Stimulated activated CD4-positive, alpha-beta T cell treated with anti-CD3 and anti-CD28 coated beads, Interleukin-1b, Interleukin-23, amount 100 ng/mL, for 1 hour (primary cell): ENCODE measurements at places on chromosomes 12 and 14.

DNA sequence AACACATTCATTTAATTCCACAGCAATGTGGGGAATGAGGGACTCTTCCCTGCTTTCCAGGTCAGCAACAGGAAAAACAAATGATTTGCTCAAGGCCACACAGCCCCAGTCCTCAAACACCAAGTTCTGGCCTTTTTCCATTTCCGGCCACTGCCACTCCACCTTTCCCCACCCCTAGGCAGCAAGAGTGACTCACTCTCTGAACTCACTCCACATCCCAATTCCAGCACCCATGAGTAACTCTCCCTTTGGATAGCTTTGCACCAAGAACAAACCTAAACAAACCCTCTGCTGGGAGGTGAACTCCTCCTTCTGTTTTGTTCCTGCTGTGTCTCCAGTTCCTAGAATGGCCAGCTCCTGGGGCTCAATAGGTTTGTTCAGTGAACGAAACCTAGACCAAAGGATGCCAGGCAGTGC, 30.4 kb upstream of the PLEKHG6 start:
- no peak for DNase-seq

GRCh38 chr12:124395284-124395752, 100.4 kb downstream of the RFLNA start:
- no peak for DNase-seq

DNA sequence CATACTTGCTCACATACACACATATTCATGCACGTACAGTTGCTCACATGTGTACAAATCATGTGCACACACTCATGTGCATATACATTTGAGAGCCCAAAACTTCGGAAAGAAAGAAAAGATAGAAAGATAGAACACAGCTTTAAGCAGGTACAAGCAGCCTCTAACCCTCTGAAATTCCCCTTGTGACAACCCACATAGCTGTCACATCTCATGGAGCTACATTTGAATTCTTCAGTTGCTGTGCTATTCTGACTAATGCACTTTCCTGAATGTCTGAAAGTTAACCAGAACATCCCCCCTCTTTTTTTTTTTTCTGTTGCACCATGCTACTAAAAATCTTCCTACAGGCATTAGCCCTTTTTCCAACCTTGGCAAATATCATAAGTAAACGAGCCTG, 51.9 kb upstream of the KCNA5 start:
- DNase-seq = no peak

DNA sequence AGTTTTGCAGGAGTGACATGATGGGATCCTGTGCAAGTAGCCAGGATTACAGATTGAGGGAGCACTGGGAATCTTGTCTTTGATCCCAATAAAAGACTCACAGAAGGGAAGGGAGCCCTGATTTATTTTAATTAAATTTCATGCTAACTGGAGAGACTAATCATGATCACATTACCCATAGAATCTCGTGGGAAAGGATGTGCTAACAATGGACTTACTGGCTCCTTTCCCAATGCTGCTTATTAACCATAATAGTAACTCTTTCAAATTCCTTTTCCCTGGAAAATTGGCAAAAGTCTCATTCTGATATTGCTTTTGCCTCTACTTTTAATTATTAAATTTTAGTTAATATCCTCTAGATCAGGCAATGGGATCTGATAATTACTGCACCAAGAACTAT, 174.8 kb upstream of the AVPR1A start:
- no peak for DNase-seq

- DNase-seq = no peak
Observed at GRCh38 chr14:51680031-51680430, 28.3 kb downstream of the FRMD6 start.

GRCh38 chr12:123421314-123421713, 15.2 kb downstream of the RILPL2 start:
- DNase-seq = no peak

GRCh38 chr12:106446419-106447092, 89.0 kb downstream of the POLR3B start:
- DNase-seq = no peak

DNA sequence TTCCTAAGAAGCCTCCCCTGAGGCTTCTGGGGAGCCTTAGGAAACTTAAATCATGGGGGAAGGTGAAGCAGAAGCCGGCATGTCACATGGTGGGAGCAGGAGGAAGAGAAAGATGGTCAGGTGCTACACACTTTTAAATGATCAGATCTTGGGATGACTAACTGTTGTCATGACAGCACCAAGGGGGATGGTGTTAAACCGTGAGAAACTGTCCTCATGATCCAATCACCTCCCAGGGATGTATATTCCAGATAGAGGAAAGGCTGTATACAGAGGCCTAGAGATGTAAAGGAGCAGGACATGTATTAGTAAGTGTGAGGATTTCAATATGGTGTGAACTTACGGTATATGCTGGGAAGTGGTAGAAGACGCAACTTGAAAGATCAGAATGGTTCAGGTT, 121.1 kb downstream of the CAND1 start:
- DNase-seq = no peak
